ENCODE measurements at places on chromosomes 7 and 10.

DNA sequence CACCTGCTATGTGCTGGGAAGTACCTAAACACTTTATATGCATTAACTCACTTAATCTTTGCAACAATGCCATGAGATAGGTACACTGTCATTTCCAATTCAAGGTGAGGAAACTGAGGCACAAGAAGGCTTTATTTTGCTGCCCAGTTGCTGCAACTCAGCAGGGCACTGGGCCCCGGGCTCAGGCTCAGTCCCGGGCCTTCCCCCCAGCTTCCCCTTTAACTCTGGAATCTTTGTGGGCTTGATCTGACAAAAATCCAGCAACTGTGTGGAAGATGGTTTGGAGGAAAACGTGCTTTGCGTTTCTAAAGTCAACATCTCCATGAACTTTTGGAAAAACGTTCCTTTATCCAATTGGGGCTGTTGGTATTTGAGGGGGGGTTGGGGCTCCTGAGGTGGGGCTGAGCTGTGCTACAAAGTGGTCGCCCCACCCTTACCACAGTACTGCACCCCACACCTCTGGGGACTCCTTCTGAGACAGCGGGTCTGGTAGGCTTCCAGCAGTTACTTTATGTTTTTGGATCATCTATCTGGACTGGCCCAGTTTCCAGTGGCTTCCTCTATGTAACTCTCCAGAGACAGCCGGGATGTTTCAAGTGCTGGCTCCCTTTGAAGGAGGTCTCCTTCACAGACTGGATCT lies 40.5 kb upstream of the CAMK1D start:
- DNase-seq = no peak

GRCh38 chr7:155377071-155377837 lies 79.6 kb downstream of the INSIG1 start:
- DNase-seq = no peak

DNA sequence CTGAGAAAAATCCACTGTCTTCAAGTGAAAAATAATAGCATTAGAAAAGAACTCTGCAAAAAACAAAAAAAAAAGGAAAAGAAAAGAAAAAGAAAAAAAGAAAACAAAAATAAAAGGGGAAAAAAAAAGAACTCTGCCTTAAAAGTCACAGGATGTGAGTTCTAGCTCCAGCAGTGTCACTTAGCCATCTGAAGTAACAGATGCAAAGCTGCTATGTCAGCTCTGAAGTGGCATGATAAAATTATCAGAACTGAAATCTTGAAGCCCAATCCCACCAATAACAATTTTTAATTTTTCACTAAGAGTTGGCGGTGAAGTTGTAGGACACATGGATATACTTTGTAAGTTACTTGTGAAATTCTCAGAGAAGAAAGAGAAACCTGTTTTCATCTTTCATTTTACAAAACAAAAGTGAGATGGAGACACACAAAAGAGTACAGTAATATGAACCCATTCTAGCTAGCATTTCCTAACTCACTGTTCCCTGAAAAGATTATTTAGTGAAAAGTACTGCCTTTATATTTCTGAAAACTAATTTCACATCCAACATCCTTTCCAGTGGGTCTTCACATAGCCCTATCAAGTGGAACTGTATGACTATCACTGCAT lies 103.5 kb downstream of the ELAPOR2 start:
- DNase-seq = no peak

DNA sequence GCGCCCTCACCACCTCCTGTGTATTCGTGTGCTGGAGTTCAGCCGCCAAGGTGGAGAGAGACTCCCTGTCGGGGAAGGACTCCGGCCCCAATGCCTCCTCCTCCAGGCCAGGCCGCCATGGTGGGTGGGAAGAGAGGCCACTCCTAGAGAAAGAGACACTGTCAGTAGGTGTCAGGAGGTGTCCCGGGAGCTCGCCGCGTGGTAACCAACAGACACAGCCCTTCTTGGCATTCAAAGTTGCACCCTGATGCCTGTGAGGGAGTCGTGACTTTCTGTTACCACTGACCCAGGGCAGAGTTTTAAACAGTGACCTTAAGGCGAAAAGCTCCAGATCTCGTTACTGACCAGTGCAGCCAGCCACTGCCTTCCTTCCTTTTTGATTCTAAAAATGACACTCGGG lies 155.2 kb downstream of the CUX1 start:
- DNase-seq = no peak

DNA sequence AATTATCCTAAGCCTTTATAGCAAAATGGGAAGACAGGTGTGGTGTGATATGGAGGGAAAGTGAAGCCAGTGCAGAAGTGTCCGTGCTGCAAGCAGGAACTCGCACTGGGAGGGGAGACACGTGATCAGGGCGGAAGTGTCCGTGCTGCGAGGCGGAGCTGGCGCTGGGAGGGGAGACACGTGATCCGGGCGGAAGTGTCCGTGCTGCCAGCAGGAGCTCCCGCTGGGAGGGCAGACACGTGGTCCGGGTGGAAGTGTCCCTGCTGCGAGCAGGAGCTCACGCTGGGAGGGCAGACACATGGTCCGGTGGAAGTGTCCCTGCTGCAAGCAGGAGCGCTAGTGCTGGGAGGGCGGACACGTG lies 40.5 kb upstream of the PRKAR1B start:
- no peak for DNase-seq

DNA sequence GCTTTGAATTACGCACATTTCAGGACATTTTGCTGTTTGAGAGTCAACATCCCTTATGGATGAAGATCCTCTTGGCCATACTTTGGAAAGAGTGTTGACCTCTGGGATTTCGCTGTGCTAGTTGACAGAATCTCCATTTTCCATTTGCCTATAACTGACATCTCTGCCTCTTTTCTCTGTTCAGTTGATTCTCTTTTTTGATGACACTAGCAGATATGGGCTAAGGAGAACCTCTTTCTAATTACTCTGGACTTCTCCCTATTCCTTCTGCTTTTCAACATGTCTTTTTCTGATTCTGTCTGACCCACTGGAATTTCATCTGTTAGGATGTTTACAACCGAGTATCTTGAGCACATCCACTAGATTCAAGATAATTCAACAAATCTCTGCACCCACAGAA lies 311.5 kb downstream of the CAMK1D start:
- no peak for DNase-seq
